ENCODE measurements at places on chromosomes 3 and 15. TPM values are rescaled to one million over a fixed set of nuclear protein-coding genes. Genes with fewer than 3 reads are reported as not detected.

- DNase-seq, result no peak
Measured at GRCh38 chr3:27756877-27757276, 34.8 kb upstream of the EOMES start.

DNA sequence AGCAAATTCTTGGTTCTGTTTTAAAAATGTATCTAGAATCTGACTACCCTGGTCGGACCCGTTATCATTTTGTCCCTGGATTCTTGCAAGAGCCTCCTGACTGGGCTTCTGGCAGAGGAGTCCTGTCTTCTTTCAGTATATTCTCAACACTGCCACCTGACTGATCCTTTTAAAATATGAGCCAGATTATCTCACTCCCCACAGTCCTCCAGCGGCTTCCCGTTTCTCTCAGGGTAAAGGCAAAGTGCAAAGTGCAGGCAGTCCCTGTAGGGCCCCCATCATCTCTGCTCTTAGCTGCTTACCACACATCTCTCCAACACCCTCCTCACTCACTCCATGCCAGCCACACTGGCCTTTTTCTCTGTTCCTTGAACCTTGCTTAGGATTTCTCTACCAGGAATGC is 28.4 kb downstream of the CRTC3 start:
- DNase-seq, result no peak

- DNase-seq, result peak; percentile 21
Measured at GRCh38 chr15:101501703-101502373, 12.3 kb upstream of the PCSK6 start.

DNA sequence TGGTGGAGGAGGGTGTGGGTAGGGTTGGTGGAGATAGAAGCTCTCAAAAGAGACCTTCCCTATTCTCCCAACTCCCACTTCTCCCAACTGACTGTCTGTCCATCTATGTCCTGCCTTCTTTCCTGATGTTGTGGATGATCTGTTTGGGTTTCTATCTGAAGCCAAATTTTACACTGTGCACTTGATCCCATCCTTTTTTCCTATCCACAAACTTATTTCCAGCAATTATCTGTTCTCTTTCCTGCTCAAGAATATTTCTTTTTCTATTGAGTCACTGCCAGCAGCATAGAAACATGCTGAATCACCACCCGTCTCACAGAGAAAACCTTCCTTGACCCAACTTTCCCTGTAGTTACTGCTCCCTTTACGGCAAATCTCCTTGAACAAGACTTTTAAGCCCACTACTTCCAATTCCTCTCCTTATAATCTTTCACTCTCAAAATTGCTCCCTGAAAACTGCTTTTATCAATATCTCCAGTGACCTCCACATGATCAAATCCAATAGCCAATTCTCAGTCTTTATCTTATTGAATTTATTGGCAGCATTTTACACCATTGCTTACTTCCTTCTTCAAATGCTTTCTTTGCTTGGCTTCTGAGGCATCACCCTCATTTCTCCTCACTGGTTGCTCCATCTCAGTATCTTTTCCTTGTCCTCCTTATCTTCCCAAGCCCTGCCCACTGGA is 141.2 kb upstream of the SLC7A14 start:
- DNase-seq, result no peak

GRCh38 chr3:67875338-67875737 is 220.9 kb upstream of the SUCLG2 start:
- DNase-seq, result no peak

GRCh38 chr3:57777774-57778173 is 21.7 kb downstream of the SLMAP start:
- no peak for DNase-seq

TMEM158 gene
- total RNA-seq, result 0.16 TPM

ANXA2 gene
- total RNA-seq, result 59.4 TPM

DNAJC13 gene
- 29.2 TPM for total RNA-seq

CHRFAM7A gene
- total RNA-seq, result 0.92 TPM

NIT2 gene
- 28.6 TPM for total RNA-seq

Data from T-cell (primary cell).